NCI-H2171 treated with DMSO at 0.1 percent for 48 hours (cell line): ENCODE measurements at places on chromosomes 13 and 19.
A peak's percentile ranks its signal among the peaks of the same experiment; 100 is the strongest.

DNA sequence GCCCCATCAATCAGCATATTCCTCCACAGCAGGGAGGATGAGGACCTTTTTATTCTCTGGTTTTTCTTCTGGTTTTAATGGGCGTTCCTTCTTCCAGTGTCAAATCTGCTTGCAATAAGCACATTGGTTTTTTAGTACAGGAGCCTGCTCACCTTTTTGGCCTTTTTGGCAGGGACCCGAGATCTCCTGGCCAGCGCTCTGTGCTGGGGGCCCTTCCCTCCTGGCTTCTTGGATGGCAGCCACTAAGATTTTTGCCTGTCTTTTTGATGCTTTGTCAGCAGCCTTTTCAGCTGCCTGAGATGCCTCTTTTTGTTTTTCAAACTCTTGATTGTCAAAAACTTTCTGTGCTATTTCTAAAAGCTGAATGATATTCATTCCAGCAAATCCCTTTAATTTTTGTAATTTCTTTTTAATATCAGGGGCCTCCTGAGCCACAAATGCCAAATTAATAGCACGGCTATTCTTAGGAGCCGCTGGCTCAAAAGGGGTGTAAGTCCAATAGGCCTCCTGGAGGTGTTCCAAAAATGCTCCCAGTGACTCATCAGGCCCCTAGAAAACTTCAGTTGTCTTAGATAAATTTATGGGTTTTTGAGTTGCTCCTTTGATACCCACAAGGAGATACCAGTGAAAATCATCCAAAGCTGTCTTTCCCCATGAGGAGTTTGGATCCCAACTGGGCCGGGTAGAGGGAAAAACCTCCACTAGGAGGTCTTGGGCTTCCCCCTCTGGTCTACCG is 73.0 kb downstream of the ZNF100 start:
- DNase-seq = no peak

DNA sequence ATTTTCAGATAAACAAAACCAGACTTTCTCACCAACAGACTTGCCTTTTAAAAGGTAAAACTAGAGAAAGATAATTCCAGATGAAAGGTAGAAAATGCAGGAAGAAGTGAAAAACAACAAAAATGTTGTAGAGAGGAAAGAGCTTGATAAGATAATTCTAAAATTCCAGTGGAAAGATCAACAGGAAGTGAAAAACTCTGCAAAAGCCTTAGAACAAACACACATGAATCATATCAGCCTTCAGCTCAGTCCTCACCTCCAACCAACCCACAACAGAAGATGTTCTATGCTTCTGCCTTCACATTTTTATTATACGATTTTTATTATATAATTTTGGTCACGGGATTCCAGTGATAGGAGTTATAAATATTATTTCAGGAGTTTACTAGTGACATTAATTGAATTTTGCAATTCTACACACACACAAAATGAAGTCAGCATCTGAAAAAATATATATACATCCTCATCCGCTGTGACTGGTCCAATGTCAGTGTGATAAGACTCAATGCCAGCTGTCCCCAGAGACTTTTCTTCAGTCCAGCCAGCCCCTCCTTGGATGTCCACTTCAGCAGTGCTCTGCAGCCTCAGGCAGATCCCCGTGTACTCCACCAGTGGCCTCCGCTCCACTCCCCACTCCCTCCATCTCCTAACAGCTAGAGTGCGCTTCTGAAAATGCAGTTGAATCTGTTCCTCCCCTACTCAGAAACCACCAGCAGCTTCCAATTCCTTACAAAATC is 57.9 kb downstream of the GADD45B start:
- DNase-seq = no peak

DNA sequence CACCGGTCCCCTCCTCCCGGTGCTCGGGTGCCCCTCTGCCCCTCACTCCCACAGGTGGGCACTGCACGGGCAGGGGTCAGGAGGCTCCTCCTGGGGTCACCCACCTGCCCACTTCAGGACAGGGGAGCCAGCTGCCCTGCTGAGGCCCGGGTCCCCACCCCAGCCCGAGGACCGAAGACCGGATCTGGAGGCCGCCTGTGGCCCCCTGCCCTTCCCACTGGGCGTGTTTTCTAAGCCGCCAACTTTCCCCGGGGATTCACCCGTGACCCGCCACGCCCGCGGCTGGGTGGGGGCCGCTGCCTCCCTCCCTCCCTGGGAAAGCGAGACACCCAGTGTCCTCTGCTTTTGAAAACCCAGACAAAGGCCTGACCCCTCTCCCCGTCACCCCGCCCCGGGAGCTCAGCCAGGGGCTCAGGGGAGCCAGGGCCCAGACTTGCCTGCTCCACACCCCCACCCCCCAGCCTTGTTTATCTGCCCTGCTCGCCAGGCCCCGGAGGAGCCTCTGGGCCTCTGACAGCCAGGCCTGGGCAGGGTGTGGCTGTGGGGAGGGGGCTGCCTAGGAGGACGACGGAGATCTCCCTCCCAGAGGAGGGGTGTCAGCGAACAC is 1.3 kb downstream of the PALM start:
- DNase-seq = peak; percentile 21

DNA sequence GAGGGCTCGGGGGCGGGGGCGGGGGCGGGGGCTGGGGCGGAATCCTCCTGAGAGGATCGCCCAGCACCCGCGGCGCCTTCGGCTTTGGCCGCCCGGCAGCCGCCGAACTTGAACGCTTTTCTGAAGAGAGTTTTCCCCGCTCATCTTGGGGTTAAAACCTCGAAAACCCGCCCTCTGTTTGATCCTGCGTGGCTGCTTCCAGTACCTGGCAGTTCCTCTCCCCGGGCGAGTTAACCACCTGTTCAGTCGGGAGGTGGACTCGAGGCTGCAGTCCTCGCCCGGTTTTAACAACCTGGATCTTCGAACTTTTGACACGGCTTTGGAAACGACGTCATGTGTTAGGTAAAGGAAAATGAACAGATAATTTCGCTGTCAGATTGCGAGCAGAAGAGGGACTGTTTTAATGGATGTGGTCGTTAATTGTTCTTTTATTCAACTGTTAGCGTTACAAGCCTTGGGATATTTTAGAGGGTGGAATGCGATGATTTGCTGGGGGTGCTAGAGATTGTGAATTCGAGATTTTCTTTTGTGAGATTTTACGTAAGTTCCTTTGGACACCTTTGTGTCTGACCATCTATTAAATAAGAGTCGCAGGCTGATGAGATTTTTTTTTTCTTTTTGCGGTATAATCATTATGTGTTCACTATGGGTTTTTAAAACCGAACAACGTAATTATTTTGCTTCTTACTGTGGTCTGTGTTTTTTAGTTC is 1.0 kb downstream of the FNDC3A start:
- peak; percentile 85 for DNase-seq

DNA sequence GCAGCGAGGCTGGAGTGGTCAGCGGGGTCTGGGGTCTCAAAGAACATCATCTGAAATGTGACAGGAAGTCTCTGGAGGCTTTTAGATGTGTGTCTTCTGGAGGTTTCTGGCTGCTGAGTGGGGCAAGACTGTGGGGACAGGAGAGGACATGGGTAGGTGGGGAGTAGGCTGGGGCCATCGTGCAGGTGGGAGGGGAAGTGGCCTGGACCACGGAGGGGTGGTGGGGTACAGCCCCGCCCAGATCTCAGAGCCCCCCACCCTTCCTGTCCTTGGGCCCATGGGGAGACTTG is 6.2 kb downstream of the AP1M1 start:
- DNase-seq = no peak

- no peak for DNase-seq
Measured at GRCh38 chr13:75365724-75366173, 116.2 kb downstream of the TBC1D4 start.

DNA sequence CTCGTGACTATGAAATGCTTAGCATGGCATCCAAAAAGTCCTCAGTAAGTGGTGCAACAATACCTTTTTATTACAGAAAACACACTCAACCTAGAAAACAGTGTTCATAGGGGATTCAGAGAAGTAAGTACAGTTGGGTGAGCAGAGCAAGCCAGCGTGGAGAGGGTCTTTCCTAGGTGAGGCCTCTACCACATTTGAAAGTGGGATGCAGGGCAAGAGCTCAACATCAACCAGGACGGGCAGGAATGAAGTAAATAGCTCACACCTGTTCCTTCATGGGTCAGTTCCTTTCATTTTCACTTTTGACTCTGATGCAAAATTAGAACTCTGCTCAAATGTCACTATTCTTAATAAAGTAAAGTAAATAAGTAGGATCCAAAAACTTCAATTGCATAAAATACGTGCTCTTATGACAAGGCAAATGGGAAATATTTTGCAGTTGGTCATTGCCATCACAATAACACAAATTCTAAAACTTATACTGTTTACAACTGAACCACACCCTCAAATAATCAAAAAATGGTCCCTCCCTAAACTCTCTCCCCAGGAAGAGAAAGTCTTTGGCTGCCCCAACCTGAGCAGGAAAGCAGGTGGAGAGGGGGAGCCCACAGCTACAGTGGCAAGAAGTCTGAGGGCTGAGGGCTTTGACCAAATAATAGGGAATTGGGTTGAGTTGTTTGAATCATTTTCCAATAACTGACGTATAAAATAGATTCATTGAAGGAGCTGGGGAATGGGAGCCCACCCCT is 20.2 kb downstream of the CHAMP1 start:
- DNase-seq = no peak

DNA sequence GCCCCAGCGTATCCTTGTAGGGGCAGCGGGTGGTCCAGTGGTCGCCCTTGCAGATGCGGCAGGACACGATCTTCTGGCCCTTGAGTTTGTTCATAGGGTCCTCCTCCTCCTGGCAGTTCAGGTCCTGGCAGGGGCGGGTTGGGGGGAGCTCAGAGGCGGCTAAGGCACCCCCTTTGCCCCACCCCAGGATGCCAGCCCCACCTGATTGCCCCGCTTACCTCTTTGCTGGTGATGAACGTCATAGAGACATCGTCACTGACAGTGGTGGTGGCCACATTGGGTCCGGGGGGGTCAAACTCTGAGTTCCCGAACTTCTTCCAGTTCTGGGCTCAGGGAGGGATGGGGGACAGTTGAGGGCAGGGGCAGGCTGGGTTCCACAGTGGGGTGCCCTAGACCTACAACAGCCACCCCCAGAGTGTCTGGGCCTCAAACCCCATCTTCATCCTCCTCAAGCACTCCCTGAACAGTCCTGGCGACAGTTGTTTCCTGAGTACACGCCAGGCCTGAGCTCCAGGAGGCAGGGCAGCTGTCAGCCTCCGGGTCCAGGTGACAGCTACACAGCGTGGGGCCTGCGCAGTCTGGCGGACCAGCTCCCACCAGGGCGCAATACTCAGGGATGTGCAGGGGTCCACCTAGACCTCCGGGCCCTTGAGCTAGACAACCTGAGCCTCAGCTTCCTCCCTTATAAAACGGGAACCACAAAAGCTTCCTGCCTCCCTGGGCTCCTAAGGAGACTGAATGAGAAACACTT is 2.7 kb downstream of the EIF3G start:
- DNase-seq = no peak

DNA sequence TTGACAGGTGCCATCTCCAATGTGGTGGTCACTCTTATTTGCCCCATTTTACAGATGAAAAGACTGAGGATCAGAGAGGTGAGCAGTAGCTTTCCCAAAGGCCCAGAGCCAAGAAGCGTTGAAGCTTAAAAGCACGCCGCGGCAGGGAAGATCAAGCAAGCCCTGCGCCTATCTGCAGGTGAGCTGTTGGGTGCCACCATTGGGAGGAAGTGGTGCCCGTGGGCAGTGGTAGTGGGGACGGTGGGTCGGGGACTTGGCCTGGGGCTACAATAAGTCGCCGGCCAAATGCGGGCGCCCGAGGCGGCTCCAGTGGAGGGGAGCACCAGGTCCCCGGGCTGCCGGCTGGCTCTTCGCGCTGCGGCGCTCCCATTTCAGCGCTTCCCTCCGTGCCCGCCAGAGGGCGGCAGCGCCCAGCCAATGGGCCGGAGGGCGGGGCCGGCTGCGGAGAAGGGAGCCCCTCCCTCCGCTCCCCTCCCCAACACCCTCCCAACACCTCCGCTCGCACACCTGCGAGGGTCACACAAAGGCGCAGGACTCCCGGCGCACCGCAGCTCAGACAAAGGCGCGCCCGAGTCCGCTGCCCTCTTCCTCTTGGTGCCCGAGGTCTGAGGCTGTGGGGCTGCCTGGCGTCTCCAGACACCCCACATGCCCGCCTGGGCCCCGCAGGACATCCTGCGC is 744 bp upstream of the POU2F2 start:
- DNase-seq = peak; percentile 79

DNA sequence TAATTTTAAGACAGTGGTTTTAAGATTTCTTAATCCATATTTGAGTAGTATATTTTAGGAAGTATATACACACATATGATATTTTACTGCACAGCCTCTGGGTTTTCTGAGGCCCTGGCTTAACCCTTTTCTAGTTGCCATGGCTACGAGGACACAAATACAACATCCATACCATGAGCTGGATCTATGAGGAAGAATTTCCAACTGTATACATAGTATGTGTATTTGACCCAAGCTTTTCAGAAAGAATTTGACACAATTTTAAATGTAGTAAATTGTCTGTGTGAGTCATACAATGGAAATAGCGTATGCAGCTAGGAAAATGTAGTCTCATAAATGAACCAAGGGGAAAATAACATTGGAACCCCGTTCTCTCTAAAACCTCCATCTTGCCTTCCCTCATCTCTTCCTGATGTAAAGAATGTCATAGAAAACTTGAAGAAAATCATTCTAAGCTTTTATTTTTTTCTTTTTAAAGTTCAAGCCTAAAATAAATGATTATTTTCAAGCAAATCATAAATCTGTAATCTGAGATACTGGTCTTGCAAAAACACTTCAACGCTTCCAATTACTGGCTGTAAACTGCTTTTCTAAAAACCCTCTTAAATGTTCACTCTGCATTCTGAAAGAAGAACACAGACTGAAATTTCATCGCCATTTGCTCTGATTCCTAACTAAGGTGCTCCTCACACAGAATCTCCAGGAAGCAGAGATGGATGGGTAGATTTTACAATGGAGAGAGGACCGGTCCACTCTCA is 172.4 kb downstream of the LACC1 start:
- DNase-seq = no peak

DNA sequence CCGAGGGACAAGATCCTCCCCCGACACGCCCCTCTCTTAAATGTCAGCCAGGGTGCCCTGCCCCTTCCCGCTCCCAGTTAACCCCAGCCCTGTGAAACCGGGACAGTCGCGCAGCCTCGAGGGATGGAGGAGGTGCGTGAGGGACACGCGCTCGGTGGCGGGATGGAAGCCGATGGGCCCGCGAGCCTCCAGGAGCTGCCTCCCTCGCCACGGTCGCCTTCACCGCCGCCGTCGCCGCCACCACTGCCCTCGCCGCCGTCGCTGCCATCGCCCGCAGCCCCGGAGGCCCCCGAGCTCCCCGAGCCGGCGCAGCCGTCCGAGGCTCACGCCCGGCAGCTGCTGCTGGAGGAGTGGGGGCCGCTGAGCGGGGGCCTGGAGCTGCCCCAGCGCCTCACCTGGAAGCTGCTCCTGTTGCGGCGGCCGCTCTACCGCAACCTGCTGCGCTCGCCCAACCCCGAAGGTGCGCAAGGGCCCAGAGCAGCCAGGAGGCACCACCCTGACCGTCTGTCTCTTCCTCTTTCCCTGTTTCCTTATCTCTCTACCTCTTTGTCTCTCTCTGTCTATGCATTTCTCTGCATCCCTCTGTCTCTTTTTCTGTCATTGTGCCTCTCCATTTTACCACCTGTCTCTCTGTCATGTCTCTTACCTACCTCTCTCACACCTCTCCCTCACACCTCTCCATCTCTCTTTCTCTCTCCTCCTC is at the start of gene NCCRP1:
Gene NCCRP1 (plus strand): TSS at position 105 of the 703 bp plus-strand sequence. CDS start 19 bp downstream, at position 124.
- no peak for DNase-seq

- no peak for DNase-seq
Measured at GRCh38 chr19:47658431-47659348, 49.8 kb downstream of the BICRA start.

GRCh38 chr19:34644991-34645461 is 31.9 kb downstream of the SCGB2B2 start:
- DNase-seq = no peak

- no peak for DNase-seq
Measured at GRCh38 chr13:99044764-99045163, 66.9 kb upstream of the DOCK9 start.
